ENCODE measurements at places on chromosomes 13 and 19.

- DNase-seq = no peak
Measured at GRCh38 chr13:50587115-50587514, 256.4 kb downstream of the DLEU7 start.

DNA sequence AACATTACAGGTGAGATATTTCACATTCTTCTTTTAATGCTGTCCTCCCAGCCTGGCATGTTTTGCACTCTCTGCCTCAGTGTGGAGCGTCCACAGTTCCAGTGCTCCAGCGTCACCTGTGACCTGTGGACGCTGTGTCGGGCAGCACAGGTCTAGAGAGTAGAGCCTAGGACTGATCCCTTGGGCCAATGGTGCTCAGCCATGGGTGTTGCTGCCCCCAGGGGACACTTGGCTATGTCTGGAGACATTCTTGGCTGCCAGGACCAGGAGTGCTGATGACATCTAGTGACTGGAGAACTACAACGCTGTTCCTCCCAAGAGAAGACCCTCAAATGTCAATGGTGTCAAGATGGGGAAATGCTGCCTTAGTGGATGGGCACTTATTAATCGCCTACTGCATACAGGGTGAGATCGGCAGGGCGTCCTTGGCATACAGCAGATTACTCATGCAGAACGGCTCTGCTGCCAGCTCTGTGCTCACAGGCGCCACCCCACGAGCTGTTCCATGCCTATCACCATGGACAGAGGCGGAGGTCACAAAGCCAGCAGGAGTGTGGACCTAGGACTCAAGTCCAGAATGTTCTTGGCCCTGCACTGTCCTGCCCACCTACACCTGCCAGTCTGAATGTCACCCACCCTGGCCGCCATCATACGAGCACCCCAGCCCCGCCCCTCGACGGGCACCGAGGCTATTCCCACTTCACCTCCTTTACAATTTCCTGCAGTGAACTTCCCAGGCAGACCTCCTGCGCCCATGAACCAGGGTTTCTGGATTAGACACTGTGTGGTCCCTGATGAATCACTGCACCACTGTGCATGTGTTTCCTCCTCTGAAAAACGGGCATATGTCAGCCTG, 13.9 kb upstream of the MADCAM1 start:
- no peak for DNase-seq

- DNase-seq = no peak
Measured at GRCh38 chr19:47490847-47491246, 6.8 kb upstream of the KPTN start.

DNA sequence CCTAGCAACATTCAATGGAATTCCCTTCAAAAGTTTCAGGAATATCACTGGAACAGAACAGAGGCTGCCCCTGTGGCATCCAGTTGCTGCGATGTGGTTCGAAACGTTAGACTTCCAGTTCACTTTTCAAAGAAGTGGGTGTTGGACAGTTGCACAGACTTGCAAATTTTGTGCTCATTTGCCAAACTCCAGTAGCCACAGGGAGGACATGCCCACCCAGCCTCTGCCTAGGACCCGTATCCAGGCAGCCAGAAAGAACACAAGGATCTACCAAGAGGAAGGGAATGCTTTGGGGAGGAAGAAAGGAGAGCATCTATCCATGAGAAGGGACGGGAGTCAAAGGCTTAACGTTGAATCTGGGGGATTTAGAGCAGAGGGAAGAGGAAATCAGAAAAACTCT, at the start of gene METTL21C:
METTL21C (minus strand) TSS at position 108 of the 400 bp plus-strand sequence. CDS start 546 bp downstream, outside the sequence.
- DNase-seq = no peak

- DNase-seq = no peak
Measured at GRCh38 chr13:25886438-25887214, 165.2 kb downstream of the SHISA2 start.

DNA sequence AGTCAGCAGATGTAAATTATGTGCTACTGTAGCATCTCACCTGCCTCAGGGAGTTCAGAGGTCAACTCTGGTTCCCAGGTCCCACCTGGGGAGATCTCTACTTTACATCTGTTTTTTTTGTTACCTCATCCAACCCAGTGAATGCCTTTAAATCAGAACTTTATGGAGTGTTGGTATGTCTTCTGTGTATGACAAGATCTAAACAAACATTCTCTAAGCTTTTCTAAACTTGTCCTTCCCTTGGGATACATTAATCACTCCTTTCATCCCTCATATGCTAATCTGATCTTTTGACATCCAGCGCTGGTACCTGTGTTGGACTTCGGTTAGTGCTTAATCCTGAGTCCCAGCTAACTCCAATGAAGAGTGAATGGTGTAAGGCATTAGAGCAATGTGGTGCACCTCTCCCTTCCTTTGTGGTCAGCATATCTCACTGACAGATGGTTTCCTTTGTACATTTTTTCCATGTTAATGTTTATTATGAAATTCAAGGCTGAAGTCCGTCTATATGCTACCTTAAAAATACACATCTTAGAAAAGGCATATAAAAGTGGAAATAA, 213.4 kb downstream of the ABCC4 start:
- no peak for DNase-seq

- DNase-seq = no peak
Measured at GRCh38 chr13:97460004-97460775, 26.2 kb downstream of the RAP2A start.

GRCh38 chr13:19158006-19158405, 23.6 kb downstream of the TUBA3C start:
- DNase-seq = no peak

DNA sequence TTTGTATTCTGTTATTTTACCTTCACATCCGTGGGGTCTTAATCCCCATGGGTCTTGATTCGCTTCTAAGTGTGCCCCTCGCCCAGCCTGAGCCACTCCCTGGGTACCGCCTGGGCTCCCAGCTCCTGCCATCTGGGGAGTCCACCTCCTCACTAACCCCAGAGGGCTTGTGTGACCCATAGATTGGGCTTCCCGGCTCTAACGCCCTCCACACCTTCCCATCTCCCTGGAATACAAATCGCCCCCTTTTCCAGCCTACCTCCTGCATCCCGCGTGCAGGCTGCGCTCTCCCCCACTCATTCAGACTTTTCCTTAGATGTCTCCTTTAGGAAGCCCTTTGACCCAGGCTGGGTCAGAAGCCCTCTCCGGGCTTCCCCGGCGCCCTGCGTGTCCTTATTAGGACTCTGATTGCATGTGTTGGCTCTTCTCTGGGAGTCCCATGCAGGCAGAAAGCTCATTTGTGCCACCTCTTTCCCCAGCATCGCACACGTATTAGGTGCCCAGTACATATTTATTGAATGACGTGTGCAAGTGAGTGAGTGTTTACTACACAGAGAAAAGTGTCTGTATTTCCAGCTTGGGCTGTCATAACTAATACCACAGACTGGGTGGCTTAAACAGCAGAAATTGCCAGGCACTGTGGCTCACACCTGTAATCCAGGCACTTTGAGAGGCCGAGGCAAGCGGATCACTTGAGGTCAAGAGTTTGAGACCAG, 757 bp downstream of the CCDC124 start:
- no peak for DNase-seq

- DNase-seq = no peak
Measured at GRCh38 chr13:98216135-98216565, 39.1 kb upstream of the RNF113B start.

GRCh38 chr13:24854311-24854710, 90.3 kb downstream of the RNF17 start:
- no peak for DNase-seq

DNA sequence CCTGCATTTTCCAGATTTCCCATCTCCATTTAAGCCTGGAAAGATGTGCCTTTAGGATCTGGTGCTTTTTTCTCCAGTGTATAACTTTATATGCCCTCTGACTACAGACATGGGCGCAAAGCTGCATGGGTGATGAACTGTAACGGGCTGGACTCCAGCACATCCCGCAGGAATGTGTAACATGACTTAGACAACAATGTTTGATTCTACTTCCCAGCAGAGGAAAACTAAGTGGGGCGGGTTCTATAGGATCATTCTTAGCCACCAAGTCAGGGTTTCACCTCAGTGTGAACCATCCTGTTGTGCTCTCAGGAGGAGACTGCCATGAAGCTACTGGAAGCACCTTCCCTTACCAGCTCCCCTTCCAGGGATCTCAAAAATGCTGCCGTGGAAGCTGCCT, 93.2 kb upstream of the SERP2 start:
- DNase-seq = no peak

GRCh38 chr19:43504426-43505185, at the start of gene PHLDB3:
PHLDB3 (minus strand) TSS chr19:43504746; CDS start chr19:43504118, 628 bp downstream.
- no peak for DNase-seq

- peak; percentile 40 for DNase-seq
Measured at GRCh38 chr13:91346850-91347201, 661 bp upstream of the MIR17HG start.

DNA sequence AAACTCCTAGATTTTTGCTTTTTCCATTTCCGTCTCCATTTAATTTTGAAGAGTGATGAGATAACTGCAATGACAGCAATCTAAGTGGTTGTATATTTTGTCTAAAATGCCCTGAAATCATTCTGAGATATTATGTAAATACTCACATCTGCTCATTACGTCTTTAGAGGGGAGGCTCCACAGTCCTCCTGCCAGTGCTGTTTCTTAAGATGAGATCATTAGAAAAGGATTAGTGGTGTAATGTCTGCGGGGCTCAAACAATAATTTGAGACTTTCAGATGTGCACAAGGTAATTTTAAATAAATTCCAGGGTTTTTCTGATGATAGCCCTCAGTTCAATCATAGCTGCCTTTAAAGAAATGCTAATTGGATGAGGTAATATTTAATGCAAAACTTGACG, 437.9 kb downstream of the FOXO1 start:
- DNase-seq = no peak

DNA sequence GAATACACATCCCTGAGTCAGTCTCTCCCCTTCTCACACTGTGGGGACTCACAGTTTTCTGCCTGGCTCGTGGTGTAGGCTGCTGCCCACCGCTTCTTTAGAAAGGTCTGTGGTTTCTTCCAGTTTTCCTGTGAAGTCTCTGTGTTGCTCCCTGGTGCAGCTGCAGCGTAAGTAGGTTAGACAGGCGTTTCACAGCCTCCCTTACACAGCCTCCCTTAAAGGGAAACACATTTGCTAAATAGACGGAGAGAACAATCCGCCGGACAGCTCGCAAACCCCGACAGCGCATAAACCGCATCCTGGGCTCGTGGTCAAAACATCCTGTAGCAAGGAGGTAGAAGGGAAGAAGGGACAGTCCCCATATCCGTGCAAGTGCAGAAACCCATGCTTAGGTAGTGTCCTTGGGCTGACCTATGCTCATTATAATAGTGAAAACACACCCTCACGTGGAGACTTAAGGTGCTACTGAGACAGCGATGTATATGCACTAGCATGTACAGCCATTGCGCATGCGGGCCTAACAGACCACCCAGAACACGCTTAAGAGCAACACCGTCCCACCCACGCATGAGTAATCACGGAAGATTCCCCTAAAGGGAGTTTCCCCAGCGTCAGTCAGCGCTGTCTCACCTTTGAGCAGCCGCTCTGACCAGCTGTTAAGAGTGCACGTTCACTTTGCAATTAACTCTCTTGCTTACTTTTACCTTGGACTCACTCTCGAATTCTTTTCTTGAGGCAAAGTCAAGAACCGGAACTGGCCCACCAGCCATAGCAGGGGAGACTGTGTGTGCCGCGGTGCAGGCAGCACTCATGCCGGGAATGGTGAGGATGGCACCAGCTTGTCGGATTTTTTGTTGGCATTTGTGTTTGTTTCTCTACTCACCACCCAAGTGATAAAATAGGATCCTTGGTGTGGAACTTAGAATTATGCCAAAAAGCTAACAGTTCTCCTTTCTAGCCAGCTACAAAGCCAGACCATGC, 16.6 kb downstream of the SIGLEC8 start:
- peak; percentile 74 for DNase-seq

DNA sequence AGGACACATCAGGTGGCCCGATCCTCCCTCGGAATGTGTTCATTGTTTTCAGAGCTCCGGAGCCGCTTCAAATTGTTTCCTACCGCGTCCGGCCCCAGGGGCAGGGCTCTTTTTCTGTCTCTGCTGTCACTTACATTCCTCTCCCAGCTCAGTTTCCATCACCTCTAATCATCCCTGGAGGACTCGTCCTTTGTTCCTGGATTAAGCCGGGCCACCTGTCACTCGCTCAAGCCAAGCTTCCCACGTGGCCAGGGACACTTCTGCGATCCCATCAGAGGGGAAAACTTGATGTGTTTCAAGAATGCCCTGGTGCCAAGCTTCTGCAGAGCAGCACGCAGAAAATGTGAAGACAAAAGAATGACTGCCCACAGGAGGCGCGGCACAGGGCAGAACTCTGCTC, 13.5 kb downstream of the IL17D start:
- no peak for DNase-seq

- no peak for DNase-seq
Measured at GRCh38 chr19:14096272-14096992, 5.9 kb upstream of the SAMD1 start.

DNA sequence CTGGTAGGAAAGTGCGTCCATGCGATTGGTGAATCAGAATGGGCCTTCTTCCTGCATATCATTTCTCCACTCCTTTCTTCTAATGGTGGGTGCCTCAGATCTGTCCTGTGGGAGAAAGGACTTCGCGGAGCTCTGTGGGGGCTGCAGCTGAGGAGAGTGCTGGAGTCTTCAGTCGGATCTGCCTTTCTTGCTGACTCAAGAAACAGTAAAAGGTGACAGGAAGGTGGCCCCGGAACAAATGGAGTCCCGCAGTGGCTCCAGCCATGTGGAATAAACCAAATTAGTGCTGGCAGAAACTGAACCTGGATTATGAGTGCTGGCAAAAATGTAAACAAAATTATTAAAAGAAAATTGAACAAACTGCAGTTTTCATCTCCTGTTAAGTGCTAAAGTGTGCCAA, 15.1 kb upstream of the GAS6 start:
- DNase-seq = no peak

- DNase-seq = no peak
Measured at GRCh38 chr13:96629331-96629730, 364.9 kb downstream of the OXGR1 start.

GRCh38 chr13:113786262-113786841, 27.3 kb downstream of the TMEM255B start:
- DNase-seq = no peak

DNA sequence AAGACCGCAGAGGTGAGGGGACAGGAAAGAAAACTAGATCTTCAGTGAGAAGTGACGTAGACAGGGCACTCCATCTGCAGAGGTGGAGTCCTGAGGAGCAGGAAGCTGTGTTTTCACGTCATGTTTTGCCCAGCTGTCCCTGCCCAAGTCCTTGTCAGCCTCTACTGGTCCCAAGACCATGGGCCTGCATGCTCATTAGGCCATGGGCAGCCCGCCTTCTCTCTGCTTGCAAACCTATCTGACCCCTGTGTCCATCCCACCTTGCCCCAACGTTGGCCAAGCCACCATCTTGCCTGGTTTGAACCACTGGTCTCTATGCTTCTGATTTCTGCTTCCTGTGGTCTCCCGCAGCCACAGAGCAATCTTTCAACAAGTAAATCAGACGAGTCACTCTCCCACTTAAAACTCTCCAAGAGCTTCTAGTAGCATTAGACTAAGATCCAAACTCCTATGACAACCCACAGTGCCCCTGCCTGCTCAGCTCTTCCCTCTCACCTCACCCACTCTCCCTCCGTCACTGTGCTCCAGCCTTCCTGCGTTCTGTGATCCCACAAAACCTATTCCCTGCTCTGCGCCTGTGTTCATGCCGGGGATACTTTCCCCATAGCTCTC, 18.6 kb upstream of the CCNE1 start:
- no peak for DNase-seq

- DNase-seq = no peak
Measured at GRCh38 chr19:3178377-3178972, at the start of gene S1PR4. S1PR4 (plus strand) TSS chr19:3178769; CDS start chr19:3178793, 24 bp downstream.

GRCh38 chr13:51343475-51343874, 4.0 kb downstream of the SERPINE3 start:
- no peak for DNase-seq
